ENCODE measurements at places on chromosomes 7 and 10.

GRCh38 chr7:1850111-1850975 lies 180.3 kb downstream of the ELFN1 start:
- DNase-seq: no peak

GRCh38 chr7:115734641-115735040 lies 295.9 kb downstream of the TFEC start:
- DNase-seq: no peak

DNA sequence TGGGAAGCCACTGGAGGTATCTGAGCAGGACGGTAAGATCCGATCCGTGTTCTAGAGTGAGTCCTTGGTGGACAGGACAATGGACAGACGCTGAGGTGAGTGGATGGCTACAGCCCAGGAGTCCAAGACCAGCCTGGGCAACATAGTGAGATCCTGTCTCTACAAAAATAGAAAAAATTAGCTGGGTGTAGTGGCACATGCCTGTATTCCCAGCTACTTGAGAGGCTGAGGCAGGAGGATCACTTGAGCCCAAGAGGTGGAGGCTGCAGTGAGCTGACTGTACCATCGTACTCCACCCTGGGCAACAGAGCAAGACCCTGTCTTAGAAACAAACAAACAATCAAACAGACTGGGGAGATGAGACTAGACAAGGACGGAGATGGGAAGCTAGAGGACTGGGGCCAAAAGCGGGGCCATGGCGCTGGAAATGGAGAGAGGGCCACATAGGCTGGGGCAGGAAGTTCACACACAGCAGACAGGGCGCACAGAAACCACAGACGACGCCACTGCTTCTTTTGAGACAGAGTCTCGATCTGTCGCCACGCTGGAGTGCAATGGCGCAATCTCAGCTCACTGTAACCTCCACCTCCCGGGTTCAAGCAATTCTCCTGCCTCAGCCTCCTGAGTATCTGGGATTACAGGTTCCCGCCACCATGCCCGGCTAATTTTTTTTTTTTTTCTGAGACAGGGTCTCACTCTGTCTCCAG lies 24.7 kb downstream of the DAGLB start:
- DNase-seq: no peak

DNA sequence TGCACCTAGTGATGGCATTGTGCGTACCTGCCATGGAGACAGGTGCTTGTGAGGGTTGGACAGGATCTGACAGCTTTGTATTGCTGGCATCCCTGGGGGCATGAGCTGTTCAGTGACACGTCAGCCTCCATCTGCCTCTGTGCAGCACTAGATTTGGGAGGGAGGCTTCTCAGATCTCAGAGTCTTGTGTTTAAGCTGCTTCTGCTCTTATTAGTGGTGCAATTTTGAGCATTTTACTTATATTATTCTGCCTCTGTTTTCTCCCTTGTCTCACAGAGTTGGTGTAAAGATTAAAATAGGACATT lies 5.1 kb downstream of the ARHGAP22 start:
- no peak for DNase-seq

DNA sequence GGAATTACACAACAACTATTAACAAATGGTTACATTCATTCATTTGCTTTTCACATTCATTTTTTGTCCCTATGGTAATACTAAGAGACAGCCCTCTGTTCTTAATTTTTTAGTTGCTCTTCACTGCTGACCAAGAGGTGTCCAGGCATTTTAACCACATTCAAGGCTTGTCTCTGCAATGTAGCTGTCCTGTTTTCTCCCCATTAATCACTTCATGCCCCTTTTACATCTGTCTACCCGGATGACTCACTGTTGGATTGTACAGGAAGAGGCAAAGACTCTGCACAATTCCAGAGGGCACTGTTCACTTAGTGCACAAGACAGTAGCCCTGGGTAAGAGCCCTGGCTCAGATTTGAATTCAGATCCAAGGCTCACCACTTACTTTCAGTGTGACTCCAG lies 168.5 kb downstream of the NOC3L start:
- no peak for DNase-seq

GRCh38 chr7:69638674-69639073 lies 40.4 kb downstream of the AUTS2 start:
- DNase-seq: no peak

DNA sequence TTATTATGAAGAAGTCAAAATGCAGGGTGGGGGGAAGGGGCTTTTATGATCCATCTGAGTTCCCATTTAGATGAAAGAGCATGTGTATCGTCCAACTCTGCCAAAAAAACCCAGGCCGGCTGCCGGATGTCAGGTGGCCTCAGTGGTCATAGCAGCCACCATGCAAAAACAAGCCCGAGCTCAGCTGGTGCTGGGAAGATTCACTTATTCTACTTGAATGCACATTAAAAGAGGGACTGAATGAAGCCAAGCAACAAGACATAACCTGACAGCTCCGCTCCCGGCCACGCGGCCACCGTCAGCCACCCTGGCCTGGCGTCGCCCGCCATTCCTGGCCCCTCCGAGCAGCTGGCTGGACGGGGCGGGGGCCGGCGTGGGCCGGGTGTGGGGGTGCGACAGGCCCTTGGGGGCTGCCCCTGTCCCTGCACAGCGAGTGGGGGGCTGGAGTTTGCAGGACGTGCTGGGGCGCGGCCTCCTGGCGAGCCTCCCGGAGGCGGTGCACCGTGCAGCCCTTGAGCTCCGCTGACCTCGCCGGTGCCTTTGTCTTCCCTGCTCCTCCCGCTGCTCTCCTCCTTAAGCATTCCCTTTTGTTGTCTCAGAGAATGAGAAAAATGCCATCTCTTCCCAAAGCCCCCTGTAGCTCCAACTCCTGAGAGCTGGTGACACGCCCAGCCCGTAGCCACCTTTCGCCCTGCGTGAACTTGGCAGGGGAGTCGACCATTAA lies 67.8 kb downstream of the EBF3 start:
- DNase-seq: no peak

DNA sequence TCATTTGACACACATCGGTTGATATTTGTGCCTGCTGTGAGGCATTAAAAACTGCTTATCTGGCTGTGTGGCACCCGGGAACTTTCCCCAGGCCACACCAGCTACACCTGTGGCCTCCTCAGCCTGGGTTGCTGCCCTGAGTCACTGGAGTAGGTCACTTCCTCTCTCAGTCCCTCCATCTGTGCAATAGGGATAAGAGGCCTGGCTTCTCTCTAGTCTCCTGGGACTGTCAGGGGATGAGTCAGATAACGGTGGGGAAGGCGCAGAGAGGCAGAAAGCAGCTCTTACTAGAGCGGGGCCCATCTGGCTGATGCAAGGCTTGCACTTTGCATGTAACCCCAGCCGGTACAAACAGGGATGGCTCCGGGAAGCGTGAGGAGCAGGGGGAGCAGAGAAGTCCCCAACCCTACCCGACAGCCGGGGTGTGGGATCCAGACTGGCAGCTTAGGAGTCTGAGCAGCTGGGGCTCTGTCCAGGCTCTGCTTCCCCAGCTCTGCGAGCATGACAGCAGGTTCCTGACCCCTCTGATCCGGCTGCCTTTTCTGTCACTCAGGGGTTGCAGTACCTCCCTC lies 34.0 kb downstream of the DNAJB12 start:
- no peak for DNase-seq

- no peak for DNase-seq
These were observed 8.1 kb downstream of the CNPY1 start for GRCh38 chr7:155538293-155538692.
